ENCODE measurements at places on chromosomes 6 and 20.

- H3K36me3 ChIP-seq, result no peaks in the 10 kb centered on the region
- peak overlapping the region; percentile 42 for H3K4me3 ChIP-seq
- no peak for DNase-seq
- no peaks in the 10 kb centered on the region for H3K27me3 ChIP-seq
Measured at GRCh38 chr6:142932889-142933288, 12.1 kb downstream of the HIVEP2 start.

- peaks cover 13% of the 10 kb centered on the region for H3K36me3 ChIP-seq
- DNase-seq, result no peak
- peaks cover 4% of the 10 kb centered on the region for H3K4me1 ChIP-seq
- no peak overlapping the region for H3K27ac ChIP-seq
Measured at GRCh38 chr20:62388839-62389600, 2.1 kb downstream of the RPS21 start.

- H3K36me3 ChIP-seq, result no peaks in the 10 kb centered on the region
- H3K4me3 ChIP-seq, result no peak overlapping the region
- H3K4me1 ChIP-seq, result peaks cover 19% of the 10 kb centered on the region
- no peaks in the 10 kb centered on the region for H3K27me3 ChIP-seq
Measured at GRCh38 chr6:158043008-158043407, 61.3 kb downstream of the SYNJ2 start.

GRCh38 chr6:137370871-137371633 lies 123.1 kb downstream of the OLIG3 start:
- DNase-seq, result peak; percentile 34
- H3K36me3 ChIP-seq, result no peaks in the 10 kb centered on the region

- H3K27ac ChIP-seq, result no peak overlapping the region
- no peaks in the 10 kb centered on the region for H3K27me3 ChIP-seq
- no peak overlapping the region for H3K4me3 ChIP-seq
- H3K36me3 ChIP-seq, result no peaks in the 10 kb centered on the region
- DNase-seq, result no peak
Measured at GRCh38 chr6:77397561-77397960, 65.7 kb downstream of the HTR1B start.

GRCh38 chr6:21997119-21998037 lies 299.5 kb downstream of the PRL start:
- no peaks in the 10 kb centered on the region for H3K4me1 ChIP-seq
- DNase-seq, result no peak
- H3K27me3 ChIP-seq, result no peaks in the 10 kb centered on the region

DNA sequence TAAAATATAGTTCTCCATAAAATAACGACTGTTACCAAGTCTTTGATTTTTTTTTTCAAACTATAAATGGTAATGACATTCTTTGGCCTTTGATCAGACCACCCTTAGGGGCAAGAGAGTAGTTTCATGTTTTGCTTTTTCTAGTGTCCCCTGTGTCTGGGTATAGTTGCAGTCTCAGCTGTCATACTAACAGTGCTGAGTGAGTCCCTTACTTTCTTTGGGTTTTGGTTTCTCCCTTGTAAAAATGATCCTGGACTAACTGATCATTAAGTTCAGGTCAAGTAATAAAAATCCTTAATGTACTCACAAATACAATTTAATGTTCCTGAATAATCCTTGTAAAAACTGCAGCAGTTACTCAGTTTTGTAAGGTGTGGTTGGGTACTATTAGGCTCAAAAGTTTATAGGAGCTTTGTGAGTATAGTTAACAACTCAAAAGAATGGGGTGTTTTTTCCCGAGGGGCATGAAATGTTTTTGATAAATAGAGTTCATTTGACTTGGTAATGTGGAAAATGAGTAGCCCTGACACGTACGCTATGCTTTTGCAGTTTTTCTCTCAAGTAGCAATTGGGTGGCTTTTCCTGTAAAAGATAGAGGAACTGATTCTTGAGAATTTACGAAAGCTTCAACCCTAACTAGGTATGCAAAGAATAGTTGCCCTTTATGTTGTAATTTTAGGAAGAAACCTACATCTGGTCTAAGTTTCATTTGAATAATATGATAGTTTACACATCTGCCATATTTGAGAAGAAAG lies 6.2 kb downstream of the PTPN1 start:
- no peaks in the 10 kb centered on the region for H3K36me3 ChIP-seq
- H3K4me1 ChIP-seq, result peaks cover 46% of the 10 kb centered on the region
- H3K27me3 ChIP-seq, result no peaks in the 10 kb centered on the region
- H3K4me3 ChIP-seq, result peak overlapping the region; percentile 100

GRCh38 chr6:46850792-46851191 lies 57.6 kb downstream of the MEP1A start:
- no peaks in the 10 kb centered on the region for H3K27me3 ChIP-seq
- no peak overlapping the region for H3K27ac ChIP-seq
- H3K4me1 ChIP-seq, result no peaks in the 10 kb centered on the region
- H3K4me3 ChIP-seq, result no peak overlapping the region
- H3K36me3 ChIP-seq, result no peaks in the 10 kb centered on the region

DNA sequence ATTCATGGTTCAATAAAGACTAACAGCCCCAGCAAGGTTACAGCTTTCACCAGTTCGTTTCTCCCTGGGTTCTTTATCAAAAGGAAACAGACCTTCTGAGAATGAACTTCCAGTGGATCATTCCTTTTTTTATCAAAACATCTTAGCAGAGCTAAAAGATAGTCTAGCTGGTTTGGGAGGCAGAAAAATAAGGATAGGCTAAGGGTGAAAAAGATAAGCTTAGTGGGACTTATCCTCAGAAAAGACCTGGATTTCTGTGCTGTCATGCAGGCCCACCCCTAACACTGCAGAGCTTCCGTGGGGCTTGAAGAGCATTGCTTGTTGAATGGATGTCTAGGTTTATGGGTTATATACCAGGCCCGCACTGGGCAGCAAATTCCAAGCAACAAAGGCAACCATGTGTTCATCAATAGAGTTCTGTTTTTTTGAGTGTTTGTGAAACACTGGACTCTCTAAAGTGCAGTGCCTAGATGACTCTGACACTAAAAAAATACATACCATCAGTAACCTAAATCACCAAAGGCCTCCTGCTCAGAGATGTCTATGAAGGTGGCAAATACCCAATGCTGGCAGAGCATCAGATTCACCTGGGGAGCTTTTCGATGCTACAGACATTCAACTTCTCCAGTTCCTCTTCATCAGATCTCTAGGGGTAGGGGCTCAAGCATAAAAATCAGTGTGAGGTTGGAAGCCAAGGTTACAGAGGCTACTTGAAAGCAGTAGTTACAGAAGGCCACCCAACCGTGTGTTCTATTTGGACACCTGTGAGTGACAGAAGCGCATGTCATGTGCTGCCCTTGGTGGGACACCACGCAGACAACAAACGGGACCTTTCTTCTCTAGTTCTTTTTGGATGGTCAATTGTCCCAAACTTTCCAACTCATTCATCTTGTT lies 53.0 kb downstream of the TNFAIP3 start:
- no peaks in the 10 kb centered on the region for H3K27me3 ChIP-seq
- H3K36me3 ChIP-seq, result no peaks in the 10 kb centered on the region
- no peak overlapping the region for H3K4me3 ChIP-seq
- H3K4me1 ChIP-seq, result peaks cover 51% of the 10 kb centered on the region

- H3K27ac ChIP-seq, result no peak overlapping the region
- no peaks in the 10 kb centered on the region for H3K36me3 ChIP-seq
- H3K27me3 ChIP-seq, result no peaks in the 10 kb centered on the region
- H3K4me1 ChIP-seq, result no peaks in the 10 kb centered on the region
Measured at GRCh38 chr6:41644297-41644879, 6.1 kb downstream of the MDFI start.

GRCh38 chr6:127053032-127053874 lies 65.2 kb upstream of the RSPO3 start:
- no peaks in the 10 kb centered on the region for H3K36me3 ChIP-seq
- no peak overlapping the region for H3K4me3 ChIP-seq
- DNase-seq, result no peak
- H3K4me1 ChIP-seq, result no peaks in the 10 kb centered on the region
- H3K27ac ChIP-seq, result no peak overlapping the region

DNA sequence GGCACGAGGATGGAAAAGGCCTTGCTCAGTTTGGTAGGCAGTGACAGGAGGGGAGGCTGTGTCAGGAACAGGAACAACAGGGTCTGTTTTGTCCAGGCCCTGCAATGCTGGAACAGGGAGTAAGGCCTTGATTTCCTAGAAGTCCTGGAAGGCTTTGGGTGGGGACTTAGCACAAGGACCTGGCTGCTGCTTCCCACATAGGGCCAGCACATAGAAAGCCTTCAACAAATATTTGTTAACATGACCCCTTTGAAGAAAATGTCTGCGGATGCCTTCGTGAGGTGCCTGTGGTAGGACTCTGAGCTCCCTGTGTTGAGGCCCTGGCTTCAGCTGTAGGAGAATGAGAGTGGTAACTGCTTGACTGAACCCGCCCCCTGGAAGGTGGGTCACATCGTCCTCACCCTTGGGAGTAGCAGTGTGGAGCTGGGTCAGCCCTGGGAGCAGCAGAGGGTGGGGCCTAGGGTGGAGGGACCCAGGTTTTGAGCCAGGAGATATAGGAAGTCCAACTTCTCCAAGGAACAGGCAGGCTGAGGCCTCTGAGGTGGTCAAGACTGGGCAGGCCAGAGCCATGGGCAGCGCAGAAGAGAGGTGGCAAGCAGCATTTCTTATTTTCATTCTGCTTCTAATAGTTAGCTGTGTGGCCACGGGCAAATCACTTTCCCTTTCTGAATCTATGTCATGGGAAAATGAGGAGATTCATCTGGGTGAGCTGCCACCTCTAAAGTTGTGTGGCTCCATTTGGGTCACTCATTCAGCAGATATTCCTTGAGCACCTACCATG lies 50.0 kb downstream of the CNBD2 start:
- H3K4me1 ChIP-seq, result no peaks in the 10 kb centered on the region
- no peaks in the 10 kb centered on the region for H3K27me3 ChIP-seq
- no peak for DNase-seq

- peak overlapping the region; percentile 13 for H3K27ac ChIP-seq
- peak; percentile 78 for DNase-seq
- H3K36me3 ChIP-seq, result no peaks in the 10 kb centered on the region
Measured at GRCh38 chr6:16332175-16332542, 93.8 kb downstream of the GMPR start.

DNA sequence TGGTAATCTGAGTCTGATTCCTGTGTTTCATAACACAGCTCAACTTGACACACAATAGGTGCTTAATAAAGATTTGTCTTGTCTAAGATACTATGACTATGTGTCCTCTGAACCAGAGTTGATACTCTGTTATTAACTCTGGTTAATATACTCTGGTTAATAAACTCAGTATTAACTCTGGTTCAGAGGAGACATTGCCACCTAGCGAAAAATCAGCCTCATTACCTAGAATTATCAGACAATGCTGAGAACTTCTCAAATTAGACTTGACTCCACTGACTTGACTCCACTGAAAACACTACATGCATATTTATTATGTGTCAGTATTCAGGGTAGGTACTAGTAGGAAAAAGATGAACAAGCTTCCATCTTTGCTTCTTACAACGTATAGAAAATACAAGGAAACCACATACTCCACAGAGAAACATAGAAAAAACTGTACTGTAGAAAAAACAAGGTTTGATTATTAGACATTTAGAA lies 73.9 kb downstream of the AHI1 start:
- H3K27me3 ChIP-seq, result no peaks in the 10 kb centered on the region
- no peaks in the 10 kb centered on the region for H3K36me3 ChIP-seq
- no peak overlapping the region for H3K27ac ChIP-seq
- H3K4me1 ChIP-seq, result peaks cover 4% of the 10 kb centered on the region
- no peak overlapping the region for H3K4me3 ChIP-seq

GRCh38 chr6:132725947-132726607 lies 12.2 kb upstream of the VNN1 start:
- H3K36me3 ChIP-seq, result no peaks in the 10 kb centered on the region
- H3K4me1 ChIP-seq, result peaks cover 7% of the 10 kb centered on the region
- H3K27me3 ChIP-seq, result no peaks in the 10 kb centered on the region
- no peak for DNase-seq
- H3K4me3 ChIP-seq, result no peak overlapping the region
